Tibial nerve (tissue), 4 donors: ENCODE measurements at places on chromosomes 2 and 18. TPM values are rescaled to one million over a fixed set of nuclear protein-coding genes. Genes with fewer than 3 reads are reported as not detected.

The IDH1 gene
- total RNA-seq: 55.5 TPM

The RPIA gene
- 8.2 TPM for total RNA-seq

The FASTKD1 gene
- 8.4 TPM for total RNA-seq

The LRRFIP1 gene
- 67.3 TPM for total RNA-seq
